GDM1 (cell line): ENCODE measurements at places on chromosomes 12 and 14.

DNA sequence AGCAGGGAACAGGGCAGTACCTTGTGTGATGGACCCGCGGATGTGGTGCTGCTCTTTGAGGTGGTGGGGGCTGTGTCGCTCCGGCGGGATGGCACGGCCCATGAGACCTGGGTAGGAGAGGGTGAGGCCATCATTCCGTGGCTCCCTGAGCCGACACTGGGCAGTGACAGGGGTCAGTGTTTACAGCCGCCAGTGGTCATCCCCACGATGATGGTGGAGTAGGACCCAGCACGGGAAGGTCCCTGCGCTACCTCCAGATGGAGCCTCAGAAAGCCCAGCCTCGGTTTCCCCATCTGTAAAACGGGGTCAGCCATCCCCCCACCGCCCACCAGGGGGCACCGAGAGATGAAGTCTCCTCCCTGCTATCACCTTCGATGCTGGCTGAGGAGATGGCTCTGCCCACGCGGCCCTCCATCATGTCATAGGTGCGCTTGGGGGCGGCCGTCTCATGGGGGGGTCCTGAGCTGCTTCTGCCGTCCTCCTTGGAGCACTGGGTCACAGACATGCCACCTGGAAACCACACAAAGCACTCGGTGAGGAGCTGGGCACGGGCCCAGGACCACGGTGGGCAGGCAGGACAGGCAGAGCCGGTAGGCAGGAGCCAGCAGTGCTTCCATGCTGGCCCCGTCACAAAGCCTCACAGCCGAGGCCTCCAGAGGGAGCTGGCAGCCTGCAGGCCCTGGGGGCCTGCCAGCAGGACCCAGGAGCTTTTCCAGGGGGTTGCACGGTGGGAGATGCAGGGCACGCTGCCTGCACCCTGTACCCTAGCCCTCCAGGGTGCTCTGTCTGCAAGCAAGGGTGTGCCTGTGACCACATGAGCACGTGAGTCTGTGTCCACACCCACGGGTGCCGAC, 53.1 kb downstream of the RFLNA start:
- DNase-seq = no peak

DNA sequence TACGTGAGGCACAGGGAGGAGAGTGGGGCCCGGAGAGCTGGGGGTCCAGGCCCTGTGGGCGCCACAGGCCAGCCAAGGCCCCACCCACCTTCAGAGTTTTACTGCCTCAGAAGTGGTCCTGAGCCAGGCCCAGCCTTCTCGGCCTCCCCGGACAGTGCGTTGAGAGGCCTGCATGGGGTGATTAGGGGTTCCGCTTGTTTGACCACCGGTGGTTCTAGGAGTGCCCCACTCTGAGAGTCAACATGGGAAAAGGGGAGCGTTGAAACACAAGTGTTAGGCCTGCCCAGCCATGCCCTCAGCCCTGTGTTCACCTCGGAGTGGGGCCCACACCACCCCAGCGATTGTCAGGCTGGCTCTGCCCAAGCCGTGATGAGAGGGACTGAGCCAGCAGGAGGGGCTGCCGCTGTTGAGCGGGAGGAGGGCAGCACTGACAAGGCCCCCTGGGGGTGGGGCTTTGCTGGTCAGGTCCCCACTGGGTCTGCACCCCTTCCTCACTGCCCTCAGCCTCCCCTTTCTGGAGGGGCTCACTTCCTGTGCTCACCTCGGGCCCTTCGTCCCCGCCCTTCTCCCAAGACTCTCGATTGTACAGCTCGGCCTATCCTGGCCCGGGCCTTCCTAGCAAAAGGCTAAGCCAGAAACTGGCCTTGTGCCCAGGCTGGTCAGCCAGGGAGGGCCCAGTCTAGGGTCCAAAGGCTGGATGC, 4.8 kb downstream of the CKB start:
- DNase-seq = no peak

- no peak for DNase-seq
Observed at GRCh38 chr12:29673346-29673745, 110.4 kb downstream of the TMTC1 start.

DNA sequence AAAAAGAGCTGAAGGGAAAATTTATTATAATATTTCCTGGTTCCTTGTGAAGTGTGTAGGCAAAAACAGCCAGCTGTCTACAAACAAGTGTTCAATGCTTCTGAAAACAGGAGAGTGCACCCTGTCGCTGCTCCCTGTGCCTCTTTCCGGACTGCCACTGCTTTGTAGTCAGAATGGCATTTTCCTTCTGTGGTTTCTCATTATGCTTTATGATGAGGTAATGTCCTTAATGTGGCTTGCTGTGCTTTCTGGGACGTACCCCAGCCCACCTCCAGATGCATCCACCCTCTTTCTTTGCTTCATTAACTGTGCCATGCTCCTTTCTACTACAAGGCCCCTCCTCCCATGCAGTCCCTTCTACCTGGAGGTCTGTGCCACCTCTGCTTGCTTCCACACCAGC, 148.1 kb downstream of the SYT1 start:
- no peak for DNase-seq

DNA sequence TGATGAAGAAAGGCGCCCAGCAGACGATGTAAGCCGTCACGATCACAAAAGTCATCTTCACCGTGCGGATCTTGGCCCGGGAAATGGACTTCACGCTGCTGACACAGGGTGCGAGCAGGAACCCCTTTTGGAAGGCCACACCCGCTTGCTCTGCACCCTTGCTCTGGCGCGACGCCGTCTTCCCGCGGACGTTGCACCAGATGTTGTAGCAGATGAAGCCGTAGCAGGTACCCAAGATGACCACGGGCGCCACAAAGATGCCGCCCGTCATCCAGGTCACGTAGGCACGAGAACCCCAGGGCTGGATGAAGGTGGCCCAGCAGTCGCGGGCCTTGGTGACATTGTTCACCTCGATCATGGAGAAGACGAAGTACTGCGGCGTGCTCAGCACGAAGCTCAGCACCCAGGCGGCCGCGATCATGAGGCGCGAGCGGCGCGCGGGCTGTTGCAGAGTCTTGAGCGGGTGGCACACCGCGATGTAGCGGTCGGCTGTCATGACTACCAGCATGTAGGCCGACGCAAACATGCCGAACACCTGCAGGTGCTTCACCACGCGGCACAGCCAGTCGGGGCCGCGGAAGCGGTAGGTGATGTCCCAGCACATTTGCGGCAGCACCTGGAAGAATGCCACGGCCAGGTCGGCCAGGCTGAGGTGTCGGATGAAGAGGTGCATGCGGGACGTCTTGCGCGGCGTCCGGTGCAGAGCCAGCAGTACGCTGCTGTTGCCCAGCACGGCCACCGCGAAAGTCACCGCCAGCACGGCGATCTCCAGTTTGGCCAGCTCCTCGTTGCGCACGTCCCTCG, 890 bp downstream of the AVPR1A start:
- DNase-seq = no peak

- DNase-seq = no peak
Observed at GRCh38 chr14:50410921-50411320, 14.2 kb upstream of the CDKL1 start.

- DNase-seq = no peak
Observed at GRCh38 chr14:21069388-21070082, 569 bp upstream of the ARHGEF40 start.

DNA sequence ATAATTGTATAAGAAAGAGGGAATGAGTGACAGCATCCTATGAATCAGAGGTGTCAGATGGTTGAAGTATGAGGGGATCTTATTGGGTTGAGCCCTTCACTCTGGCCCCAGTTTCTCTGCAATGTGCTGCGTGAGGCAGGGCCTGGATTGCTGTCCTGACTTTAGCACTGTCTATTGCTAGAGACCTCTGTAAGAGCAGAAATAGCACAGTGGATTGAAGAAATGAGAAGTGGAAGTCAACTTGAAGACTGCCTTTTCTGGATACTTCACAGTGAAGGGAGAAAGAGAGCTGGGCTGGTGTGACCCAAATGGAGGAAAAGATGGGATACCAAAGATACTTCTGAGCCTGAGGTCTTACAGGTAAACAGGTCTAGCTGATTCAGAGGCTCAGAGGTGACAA, 5.8 kb downstream of the ASCL4 start:
- DNase-seq = peak; percentile 7

DNA sequence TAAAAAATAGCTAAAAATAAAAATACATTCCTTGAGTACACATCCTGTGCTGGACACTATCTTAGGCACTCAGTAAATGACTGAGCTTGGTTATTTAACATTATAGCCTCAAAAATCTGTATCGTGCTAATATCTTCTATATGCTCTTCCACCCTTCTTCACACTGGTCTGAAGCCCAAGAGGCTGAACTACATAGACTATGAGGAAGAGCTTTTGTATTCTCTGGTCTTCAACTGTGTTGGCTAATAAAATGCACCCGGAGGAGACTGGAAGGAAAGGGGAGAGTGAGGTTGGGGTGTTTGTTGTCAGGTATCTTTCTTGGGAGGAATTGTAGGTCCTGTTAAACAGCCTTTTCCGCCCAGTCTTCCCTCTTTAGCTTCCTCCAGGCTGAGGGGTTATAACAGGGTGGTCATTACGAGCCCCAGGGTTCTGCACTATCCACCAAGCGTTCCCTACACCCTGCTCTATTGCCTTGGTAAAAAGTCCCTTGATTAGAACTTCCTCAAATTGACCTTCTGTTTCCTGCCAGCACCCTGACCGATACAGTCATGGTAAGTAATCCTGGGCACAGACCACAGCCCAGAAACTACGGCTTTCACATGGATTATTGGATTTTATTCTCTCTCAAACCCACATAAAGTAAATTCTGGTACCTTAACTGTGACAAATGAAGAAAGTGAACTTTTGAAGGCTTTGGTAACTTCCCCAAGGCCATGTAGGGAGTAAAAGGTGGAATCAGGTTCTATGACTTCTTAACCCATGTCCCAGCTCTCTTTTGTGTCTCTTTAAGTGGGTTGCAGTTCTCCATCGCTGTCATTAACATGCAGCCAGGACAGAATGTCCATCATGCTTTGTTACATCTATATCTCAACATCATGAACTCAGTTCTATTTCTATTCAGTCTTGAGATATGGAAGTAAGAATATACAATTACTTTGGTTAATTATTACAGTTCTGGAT, 71.3 kb downstream of the PTHLH start:
- DNase-seq = no peak

GRCh38 chr14:65258391-65258790, 154.1 kb upstream of the FUT8 start:
- no peak for DNase-seq

- DNase-seq = no peak
Observed at GRCh38 chr12:22271023-22271422, 63.5 kb downstream of the ST8SIA1 start.

- DNase-seq = no peak
Observed at GRCh38 chr14:61080591-61081010, 99.6 kb downstream of the SLC38A6 start.

DNA sequence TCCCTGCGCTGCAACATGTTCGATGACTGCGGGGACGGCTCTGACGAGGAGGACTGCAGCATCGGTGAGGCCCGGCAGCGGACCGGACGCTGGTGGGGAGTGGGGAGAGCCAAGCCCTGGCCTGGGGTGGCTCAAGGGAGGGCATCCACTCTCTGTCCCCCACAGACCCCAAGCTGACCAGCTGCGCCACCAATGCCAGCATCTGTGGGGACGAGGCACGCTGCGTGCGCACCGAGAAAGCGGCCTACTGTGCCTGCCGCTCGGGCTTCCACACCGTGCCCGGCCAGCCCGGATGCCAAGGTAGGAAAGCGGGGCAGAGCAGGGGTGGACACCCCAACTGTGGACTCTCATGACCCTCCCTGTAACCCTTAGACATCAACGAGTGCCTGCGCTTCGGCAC, 11.4 kb upstream of the NXPH4 start:
- no peak for DNase-seq

- DNase-seq = no peak
Observed at GRCh38 chr12:122681814-122682213, 21.3 kb downstream of the HCAR2 start.

- DNase-seq = no peak
Observed at GRCh38 chr14:51454351-51454750, 197.4 kb upstream of the FRMD6 start.

GRCh38 chr12:128069359-128069997, 197.5 kb upstream of the TMEM132C start:
- no peak for DNase-seq

GRCh38 chr12:77644915-77645605, 185.6 kb upstream of the NAV3 start:
- no peak for DNase-seq

DNA sequence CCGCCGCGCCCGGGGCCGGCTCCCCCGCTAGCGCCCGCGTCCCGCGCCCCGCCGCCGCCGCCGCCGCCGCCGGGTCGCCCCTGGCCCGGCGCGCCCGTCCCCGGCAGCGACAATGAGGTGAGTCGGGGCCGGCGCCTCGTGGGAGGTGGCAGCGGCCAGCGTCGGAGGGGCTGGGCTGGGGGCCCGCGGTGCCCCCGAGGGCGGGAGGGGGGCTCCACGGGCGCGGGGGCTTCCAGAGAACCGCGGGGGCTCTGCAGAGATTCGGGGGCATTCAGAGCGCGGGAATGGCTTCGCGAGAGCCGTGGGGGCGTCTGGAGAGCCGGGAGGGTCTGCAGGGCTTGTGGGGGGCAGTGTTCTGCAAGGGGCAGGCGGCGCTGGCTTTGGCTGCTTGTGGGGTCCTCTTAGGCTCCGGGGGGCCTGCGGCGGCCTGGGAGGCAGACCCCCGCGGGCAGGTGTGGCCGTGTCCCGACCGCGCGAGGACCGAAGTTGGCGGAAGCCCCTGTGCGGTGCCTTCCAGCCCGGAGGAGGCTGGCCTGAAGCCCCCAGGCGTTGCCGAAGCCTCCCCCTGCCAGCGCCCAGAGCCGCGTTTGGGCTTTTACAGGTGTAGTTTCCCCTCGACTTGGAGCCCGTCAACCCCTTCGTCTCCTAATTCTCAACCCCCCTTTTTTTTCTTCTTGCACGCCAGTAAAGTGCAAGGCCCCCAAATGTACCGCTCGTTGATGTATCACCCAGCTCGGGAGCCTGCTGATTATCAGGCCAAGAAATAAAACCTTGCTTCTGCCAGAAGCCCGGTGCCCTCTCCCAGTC, 93.1 kb upstream of the EVL start:
- DNase-seq = no peak

GRCh38 chr12:103924761-103925641, 5.2 kb upstream of the HSP90B1 start:
- DNase-seq = no peak

DNA sequence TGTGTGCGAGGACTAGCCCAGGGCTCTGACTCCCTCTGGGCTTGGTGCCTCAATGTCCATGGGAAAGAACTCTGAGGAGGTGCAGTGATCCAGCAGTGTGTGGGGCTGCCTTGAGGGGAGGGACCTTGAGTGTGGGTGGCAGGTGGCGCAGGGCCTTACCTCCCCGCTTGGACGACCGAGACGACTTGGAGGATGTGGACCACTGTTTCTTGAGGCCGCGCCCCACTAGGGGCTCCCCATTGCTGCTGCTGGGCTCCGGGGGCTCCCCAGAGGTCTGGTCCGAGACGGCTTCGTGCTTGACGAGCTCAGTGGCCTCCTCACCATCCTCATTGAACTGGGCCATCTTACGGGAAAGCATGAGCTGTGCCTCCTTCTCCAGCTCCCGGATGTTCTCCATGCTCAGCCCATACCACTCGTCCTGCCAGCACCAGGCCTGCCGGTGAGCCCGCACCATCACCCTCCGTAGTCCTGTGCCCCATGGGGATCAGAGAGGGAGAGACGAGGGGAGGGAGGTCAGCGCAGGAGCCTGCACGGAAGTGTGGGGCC, 24.7 kb downstream of the ARL6IP4 start:
- no peak for DNase-seq

GRCh38 chr14:41072776-41073175, 533.9 kb upstream of the LRFN5 start:
- DNase-seq = no peak
